ENCODE measurements at places on chromosomes 16 and 17.

DNA sequence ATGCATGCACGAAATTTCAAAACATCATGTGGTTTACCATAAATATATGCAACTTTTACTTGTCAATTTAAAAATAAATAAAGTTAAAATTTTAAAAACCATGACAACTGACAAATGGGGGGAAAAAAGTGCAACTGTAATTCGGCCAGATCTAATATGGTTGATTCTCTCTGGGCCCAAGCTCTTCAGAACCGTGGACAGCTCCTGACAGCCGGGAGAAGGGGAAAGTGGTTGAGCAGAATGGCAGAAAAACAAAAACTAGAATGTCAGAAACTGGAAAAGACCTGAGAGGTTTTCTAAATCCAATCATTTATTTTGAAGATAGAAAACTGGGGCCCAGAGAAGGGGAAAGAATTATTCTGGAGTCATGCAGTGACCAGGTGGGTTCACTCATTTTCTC is 126.6 kb downstream of the TMEM132E start:
- no peak for DNase-seq

- DNase-seq = no peak
Measured at GRCh38 chr17:59094861-59095530, 11.7 kb downstream of the TRIM37 start.

DNA sequence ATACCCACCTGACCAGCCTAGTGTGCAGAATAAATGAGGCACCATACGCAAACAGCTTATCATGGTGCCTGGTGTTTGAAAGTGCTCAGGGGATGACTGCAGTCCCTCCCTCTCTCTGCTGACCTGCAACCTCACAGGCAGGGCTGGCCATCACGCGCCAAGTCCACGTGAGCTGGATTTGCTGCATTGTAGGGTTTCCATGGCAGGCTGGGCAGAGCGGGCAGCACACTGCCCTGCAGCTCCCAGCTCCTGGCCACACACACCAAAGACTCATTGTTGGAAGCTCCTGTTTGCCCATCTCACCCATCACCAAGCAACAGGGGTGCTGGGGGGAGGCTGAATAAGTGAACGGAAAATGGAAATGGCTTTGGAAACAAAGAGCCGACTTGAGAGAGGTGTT is 81.8 kb downstream of the IRX3 start:
- DNase-seq = no peak

GRCh38 chr17:75980188-75981018 is 1.4 kb downstream of the TEN1 start:
- DNase-seq = no peak

DNA sequence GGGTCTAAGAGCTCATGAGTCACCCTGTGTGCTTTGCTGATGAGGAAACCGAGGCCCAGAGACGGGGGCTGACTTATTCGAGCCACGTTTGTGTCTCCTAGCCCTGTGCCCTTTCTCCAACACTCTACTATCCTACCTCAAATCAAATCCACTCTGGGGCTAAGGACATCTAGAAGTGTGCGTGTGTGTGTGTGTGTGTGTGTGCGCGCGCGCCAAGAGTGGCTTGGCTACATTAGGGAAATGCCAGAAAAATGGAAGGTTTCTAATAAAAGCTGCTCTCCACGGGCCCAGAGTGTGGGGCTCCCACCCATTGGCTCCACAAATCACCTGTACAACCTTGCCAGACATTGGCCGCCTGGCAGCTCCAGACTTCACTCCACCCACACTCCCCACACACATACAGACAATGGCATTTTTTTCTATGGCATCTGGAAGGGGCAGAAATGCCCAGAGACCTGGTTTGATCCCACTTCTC is 30.3 kb upstream of the PHOSPHO1 start:
- DNase-seq = no peak

DNA sequence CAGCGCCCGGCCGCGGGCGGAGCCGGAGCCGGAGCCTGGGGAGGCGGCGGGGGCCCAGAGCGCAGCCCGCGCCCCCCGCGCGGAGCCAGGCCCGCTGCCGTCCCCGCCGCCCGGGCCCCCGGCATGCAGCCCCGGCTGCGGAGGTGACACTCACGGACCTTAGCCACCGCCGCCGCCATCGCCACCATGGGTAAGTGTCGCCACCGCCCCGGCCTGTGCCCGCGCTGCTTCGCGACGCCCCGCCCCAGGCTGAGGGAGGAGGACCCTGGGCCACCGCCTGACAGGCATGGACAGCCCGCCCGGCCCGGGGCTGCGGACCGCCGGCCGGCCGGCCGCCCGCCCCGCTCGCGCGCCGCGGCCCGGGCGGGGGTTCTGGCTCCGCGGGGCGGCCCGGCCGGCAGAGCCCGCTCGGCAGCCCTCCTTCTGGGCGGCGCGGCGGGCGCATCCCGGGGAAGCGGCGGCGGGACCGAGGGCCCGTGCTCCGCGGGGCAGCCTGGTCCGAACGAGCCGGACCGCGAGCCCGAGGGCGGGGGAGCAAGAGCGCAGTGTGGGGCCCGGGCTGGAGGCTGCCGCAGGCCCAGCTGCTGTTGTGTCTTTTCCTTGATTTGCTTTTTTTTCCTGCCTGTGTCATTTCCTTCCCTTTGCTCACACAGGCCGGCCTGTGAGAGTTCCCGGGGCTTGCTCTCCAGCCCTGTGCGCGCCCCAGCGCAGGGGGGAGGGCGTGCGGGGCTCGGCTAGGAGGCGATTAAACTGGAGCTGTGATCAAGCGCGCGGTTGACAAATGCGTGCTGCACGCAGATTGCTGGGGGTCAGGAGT is 565 bp downstream of the MAP3K3 start:
- peak; percentile 92 for DNase-seq

GRCh38 chr17:10224582-10225195 is 26.3 kb upstream of the GAS7 start:
- DNase-seq = no peak

- peak; percentile 65 for DNase-seq
Measured at GRCh38 chr17:73401911-73402310, 90.1 kb upstream of the CDC42EP4 start.

DNA sequence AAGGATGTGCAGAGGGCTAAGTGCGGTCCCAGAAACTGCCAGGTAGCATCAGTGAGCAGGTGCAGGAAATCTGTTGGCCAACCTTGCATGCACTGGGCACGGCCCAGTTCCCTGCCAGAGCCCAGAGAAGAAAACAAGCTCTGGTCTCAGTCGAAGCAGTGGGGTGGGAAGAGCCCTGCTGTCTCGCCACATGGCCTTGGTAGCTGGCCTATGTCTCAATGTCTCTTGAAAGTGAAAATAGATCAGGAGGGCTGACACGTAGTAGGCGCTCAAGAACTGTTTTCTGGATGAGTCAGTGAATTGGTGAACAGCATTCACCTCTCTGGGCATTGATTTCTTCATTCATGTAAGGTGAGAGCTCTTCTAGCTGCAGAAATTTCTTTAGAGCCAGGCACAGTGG is 90.4 kb downstream of the MARF1 start:
- no peak for DNase-seq

DNA sequence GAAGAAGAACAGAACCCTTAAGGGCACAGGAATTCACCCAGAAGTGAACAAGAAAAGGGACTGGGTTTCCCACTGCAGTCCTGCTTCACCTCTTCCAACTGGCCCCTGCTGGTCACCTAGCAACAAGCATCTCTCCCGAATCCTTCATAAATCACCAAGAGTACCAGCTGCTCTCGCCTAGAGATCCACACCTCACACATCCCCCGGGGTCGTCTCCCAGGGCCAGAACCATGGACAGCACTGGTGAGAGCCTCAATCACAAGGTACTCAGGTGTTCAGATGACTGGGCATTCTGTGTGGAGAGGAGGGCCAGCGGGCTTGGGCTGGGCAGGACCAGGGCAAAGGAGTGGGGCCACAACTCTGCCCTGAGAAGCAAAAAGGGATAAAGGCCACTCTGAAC is 65.9 kb downstream of the CCT6B start:
- no peak for DNase-seq

DNA sequence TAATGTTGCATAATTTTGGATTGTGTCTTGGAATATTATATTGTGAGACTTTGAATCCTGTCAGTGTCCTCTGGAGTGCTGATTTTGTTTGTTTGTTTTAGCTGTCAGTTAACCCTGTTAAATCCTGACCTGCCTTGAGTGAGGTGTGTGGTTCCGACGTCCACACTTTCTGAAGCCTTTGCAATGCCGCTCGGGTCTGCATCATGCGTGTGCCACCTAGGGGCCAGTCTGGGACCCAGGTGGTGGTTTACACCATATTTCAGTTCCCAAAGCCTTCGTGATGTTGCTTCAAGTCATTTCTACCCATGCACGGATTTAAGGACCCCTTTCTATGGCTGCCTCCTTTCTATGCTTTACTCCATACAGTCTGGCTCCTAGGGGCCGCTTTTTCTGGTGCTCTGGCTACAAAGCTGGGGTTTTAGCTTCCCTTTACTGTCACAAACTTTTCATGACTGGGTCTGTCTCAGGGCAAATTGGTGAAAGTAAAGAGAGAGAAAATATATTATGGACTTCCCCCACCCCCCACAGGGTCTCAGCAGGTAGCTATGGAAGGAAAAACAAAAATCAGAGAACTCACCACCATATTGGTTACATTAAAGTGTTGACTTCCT is 11.4 kb upstream of the OR4D1 start:
- no peak for DNase-seq

DNA sequence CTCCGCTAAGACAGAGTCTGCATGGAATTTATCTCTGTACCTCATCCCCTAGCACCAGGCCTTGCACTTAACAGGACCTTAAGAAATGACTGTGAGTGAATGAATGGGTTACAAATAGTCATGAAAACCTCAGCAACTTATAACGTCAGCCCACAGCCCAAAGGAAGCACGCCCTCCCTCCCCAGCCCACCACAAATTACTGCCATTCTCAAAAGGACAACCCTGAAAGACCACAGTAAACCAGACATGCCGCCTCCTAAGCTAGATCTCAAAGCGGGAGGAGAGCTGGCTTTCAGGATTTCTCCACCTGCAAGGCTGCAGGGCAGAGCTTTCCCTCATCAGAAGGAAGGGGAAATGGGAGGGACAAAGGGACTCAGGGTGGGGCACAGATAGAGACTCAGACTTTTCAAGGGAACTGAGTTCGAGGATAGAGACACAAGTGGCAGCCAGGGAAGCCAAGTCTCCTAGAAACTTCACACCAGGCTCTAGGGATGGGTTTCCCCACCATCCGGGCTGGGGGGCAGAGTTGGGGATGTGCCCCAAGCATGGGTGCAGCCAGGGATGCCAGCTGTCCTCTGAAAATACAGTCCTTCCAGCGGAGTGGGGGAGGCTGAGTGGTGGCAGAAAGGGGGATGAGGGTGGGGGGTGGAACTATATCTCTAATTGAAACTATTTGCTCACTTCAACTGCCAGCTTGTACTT is 56.7 kb downstream of the PLXDC1 start:
- DNase-seq = no peak

DNA sequence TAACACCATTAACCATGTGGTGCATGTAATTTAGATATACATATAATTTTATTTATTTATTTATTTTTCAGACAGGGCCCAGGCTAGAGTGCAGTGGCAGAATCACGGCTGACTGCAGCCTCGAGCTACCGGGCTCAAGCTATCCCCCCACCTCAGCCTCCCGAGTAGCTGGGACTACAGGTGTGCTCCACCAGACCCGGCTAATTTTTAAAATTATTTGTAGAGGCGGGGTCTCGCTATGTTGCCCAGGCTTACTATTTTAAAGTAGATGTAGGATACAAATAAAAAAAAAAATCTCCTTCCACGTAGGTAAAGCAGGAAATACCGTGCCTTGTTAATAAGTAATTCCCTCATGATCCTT is 446 bp upstream of the COQ7 start:
- DNase-seq = no peak
